ENCODE measurements at places on chromosomes 7 and 10.
A peak's percentile ranks its signal among the peaks of the same experiment; 100 is the strongest.

DNA sequence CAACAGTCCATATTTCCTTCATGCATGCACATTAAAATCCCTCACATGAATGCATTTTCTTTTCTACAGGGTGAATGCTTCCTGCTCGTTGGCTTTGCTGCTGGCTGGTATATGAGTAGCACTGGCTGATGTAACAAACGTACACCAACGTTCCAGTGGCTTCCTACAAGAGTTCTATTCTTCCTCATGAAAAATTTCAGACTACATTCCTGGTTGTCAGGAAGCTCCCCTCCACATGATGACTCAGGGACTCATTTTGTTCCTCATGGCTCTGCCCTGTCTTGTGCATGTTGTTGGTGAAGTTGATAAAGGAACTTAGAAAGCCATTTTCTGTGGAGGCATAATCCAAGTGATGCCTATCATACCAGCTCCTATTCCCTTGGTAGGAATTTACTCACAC, 470.7 kb upstream of the KLF6 start:
- no peak for DNase-seq

- DNase-seq = no peak
These were observed 4.6 kb downstream of the HABP2 start for GRCh38 chr10:113557424-113557862.

DNA sequence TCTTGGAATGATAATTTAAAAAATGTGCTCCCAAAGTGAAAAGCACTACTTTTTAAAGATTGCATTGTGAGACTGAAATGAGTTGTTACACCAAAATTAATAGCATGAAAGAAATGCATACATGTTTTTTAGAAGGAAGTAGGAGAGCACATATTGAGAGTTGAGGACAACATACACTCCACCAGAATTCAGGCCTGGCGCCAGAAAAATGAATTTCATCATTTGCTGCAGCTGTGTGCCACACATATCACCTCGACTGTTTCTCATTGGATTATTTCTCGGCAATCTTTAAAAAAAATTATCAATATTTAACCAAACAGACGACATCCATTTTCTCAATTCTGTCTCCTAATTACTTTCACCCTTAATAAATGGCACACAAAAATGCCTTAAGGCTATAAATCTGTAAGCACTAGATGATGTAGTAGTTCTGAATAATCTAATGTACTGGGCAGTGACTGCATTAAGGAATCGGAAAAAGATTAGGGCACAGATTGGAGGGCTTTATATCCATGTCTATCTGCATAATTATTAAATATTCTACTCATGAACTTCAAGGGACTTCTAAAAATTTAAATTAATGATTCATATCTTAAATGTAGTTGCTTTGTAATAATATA, 590.4 kb downstream of the NXPH1 start:
- DNase-seq = no peak

DNA sequence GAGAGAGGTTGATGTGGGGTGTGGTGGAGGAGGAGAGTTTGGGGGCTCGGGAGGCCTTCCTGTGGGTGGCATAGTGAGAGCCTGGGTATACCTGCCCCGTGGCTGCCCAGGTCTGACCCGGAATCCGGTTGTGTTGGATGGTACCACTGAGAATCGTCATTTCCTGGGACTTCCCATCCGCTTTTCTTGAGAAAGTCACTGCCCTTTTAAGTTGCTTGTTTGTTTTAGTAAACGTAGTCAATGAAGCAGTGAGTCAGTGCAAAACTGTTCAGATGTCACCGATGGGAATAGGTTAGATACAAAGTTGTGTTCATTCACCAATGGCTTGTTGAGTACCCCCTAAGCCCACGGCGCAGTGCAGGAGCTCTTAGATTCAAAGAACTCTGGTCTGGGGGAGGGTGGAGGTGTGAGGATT, 285.8 kb downstream of the CAMK1D start:
- no peak for DNase-seq

- DNase-seq = no peak
These were observed 60.9 kb upstream of the ADGRA1 start for GRCh38 chr10:133026726-133027395.

GRCh38 chr7:1727812-1728570, 57.9 kb downstream of the ELFN1 start:
- DNase-seq = no peak

DNA sequence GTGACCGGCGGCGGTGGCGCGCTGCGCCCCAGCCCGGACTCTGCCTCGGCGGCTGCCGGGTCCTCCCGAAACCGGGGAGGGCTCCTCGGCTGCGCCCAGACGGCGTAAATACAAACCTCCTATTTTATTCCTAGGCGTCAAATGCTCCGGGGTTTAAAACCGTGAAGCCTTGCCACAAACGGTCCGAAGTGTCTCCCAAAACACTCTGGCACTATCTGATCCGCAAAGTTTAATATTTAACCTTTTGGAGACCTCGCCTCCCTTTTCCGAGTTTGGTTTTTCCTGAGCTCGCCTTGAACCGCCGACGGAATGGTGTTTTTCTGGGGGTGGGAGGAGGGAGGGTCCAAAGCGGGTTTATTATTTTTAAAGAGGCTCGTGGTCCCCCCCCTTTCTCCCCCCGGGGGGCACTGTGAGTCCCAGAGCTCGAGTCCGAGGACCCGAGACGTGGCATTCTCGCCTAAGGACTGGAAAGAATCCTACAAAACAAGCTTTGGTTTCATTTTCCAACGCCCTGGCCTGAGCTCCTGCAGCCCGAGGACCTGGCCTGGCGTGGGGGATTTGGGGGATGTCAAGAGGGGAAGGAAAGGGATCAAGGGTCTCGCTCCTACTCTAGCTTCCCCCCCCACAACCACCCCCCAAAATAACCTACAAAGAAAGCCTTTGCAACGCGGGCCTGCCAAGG, 1.8 kb downstream of the TNRC18 start:
- no peak for DNase-seq

DNA sequence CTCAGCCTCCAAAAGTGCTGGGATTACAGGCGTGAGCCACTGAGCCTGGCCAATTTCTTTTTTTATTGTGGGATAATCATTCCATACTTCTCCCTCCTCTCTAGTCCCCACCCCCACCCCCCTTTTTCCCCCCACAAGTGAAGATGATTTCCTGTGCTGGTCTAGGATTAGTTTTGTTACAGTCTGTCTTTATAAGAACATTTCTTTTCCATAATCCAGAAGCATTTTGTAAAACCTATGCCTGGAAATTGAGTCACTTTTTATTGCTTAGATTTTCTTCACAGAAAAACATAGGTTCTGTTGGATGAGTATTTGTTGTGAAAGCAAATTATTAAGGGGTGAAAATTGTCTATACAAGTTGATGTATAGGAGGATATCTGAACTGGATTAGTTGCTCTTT, 98.9 kb downstream of the KAT6B start:
- no peak for DNase-seq

- no peak for DNase-seq
These were observed 60.2 kb upstream of the MKRN1 start for GRCh38 chr7:140539461-140539860.

GRCh38 chr7:47228386-47229014, 353.4 kb downstream of the TNS3 start:
- no peak for DNase-seq

DNA sequence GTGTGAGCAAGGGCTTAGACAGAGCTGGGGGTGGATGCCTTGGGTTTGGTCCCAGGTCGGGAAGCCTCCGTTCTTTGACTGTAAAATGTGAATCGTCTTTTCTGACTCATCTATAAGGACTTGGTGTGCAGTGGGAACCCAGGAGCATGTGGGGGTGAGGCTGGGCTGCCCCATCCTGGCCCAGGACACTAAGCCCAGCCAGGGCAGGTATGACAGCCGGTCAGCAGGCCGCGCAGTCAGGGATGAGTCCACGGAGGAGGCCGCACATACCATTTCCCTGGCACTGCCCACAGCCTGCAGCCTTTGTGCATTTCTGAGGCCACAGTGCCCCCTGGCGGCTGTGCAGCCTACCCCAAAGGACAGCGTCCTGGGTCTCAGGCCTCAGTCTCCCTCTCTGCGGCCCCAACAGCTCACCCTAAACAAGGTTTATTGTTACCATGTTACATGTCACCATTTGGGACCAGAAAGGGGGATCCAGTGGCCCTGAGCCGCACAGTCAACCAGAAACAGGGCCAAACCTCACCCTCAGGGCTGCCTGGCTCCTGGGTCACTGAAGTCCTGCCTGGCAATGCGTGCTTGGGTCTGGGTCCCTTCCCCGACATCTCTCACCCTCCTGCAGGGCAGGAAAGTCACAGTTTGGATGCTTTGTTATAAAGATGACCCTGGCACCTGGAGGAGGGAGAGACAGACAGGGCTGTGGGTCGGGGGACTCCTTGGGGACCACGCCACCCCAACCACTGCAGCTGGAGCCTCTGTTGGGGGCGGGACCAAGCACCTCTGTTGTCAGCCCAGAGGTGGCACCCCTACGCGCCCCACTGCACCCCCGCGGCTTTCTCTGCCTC, 14.4 kb upstream of the SH2B2 start:
- peak; percentile 38 for DNase-seq

DNA sequence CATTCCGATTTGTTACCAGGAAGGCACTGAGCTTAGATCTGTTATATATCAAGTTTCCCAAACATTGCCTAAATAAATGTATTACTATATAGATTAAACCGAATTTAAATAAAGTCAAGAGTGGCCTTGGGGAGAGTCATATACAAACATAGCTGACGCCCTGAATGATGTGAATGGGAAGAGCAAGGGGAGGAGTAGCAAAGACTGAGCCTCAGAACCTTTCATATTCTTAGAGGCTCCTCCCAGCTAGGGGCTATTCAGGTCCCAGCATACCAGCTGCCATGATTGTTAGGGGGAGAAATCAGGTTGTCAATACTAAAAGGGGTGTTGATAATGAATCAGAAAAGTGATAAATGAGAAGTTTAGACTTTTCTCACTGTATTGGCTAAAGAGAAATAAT, 64.7 kb upstream of the ITGB1 start:
- DNase-seq = no peak

- DNase-seq = peak; percentile 54
These were observed 463.8 kb downstream of the KCNMA1 start for GRCh38 chr10:77173615-77174461.

GRCh38 chr10:3433988-3434387, 261.4 kb upstream of the PITRM1 start:
- no peak for DNase-seq

- DNase-seq = no peak
These were observed 33.6 kb downstream of the HIPK2 start for GRCh38 chr7:139743967-139744767.

- no peak for DNase-seq
These were observed 861 bp upstream of the LIMK1 start for GRCh38 chr7:74082770-74083116.

- no peak for DNase-seq
These were observed 130.0 kb downstream of the TES start for GRCh38 chr7:116340201-116340847.

Data from stimulated activated CD8-positive, alpha-beta memory T cell treated with anti-CD3 and anti-CD28 coated beads, Interleukin-7, amount 100 ng/mL, for 4 hours (primary cell).